ENCODE measurements at places on chromosomes 3 and 15.
A peak's percentile ranks its signal among the peaks of the same experiment; 100 is the strongest.

- no peak for DNase-seq
Observed at GRCh38 chr3:23659840-23660430, 145.8 kb upstream of the UBE2E1 start.

DNA sequence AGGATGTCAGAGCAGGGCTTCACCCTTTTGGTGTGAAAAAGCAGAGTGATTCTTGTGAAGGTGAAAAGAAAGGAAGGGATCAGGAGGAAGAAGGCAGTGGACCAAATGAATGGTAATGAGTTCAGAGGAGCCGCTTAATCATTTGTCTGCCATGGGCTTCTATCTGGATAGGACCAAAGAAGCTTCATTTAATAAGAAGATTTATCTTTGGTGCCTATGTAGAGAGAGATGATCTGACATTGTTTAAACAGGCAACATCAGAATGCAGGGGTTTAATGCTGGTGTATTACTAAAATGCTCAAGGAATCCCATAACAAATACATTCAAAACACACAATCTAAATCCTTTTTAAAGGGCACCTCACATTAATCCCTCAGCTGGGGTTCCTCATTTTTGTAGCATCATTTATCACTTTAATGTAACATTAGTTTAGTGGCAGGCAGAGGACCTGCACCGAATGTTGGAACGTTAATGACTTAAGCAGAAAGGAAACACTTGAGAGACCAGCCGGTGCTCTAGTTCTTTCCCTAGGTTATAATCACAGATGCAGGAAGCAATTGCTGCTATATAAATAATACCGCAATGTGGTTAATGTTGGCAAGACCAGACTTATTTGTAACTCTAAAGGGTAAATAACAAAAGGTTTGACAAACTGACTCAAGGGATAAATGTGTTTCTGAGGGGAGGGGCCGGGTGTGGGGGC is 27.9 kb upstream of the IL1RAP start:
- DNase-seq = no peak

GRCh38 chr15:79844221-79844620 is 52.6 kb downstream of the MTHFS start:
- no peak for DNase-seq

DNA sequence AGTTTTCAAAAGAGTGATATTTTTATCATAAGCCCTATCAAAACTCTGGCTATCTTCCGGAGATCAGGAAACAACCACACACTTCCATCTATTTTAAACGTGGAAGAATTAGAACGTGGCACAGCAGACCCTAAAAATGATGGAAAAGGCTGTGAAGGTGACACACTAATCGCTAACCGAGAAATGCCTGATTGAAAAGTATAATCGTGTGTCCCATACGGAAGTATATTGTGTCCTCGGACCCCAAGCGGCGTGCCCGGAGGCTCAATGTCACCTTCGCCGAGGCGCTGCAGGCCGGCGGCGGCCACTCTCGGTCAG is 642 bp downstream of the COX5A start:
- no peak for DNase-seq

GRCh38 chr3:29348316-29348715 is 67.4 kb downstream of the RBMS3 start:
- DNase-seq = no peak

GRCh38 chr3:110576960-110577359 is 494.7 kb upstream of the NECTIN3 start:
- DNase-seq = peak; percentile 94

DNA sequence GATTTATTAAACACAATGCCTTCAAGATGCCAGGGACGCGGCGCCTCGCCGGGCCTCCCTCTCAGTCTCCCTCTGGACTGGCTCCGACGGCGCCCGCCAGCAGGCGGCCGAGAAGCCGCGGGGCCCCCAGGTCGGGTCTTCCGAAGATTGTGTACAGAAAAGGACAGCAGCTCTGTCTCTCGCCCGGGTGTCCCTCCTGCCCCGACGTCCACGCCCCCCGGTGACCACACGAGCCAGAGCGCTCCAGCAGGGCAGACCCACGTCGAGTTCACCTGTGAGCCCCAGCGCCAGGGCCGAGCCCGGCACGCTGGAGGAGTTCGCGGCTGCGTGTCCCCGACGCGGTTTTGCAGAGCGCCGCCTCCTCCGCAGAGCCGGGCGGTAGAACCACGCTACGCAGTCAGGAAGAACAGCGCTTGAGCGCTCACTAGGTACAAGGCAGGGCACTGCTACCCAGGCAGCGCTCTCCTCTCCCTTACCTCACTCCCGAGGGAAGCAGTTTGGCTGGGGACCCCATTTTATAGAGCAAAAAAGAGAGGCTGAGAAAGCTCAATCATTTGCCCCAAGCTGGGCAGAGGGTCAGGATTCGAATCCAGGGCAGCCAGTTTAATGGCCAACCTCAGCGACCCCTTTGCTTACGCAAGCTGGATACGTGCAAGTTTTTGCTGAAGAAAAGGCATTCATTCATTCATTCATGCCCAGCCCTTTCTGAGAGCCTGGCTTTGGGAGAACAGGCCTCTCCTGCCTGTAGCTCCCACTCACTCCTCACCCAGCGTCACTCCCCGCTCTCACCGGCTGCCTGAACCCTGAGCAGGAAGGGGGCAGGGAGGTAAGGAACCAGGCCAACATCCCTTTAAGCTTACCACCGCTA is 3.0 kb upstream of the TLE3 start:
- no peak for DNase-seq

DNA sequence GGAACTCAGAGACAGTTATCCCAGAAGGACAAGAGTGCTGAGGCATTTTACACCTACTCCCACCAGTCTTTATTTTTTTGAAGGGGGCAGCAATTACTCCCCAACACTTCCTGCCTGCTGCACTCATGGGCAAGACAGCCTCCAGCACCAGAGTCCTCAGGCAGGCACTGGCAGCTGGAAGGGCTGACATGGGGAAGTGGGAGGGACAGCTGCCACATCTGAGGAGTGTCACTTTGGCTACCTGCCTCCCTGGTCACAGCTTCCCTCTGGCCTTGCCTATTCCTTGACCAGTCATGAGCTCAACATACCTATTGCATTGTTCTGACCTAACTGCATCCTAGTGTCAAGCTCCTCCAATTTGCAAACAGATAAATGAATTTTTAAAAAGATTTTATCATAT is 10.2 kb upstream of the LACTB start:
- DNase-seq = no peak

GRCh38 chr3:67296039-67296892 is 298.2 kb downstream of the KBTBD8 start:
- DNase-seq = no peak

DNA sequence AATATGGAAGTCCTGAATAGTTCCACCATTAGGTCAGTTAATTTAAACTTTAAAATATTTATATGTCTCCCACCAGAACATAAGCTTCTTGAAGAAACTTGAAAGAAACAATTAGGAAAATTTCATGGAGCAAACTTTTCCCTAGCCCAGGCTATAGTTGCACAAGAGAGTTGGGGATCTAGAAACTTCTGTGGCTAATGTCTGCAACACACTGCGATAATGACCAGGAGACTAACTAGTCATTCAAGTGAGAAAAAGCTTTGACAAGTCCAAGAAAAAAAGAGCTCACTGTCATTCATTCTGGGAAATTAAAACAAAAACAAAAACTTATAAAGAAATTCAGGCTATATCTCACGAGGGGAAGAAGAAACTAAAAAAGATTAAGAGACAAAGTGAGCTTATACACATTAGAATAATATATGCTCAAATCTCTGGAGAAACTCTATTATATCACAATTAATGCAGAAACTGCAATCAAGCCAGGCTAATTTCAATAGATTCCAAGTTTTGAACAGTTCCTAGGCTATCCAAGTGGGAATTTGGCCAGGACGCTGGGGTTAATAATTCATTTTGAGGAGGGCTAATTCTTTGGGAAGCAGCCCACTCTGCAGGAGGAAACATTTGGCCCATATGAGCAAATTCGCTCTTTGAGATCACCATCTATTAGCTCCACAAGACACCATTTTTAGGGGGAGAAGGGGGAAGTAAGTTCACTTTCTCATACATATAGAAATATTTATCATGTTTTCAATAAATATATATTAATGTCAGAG is 134.6 kb downstream of the MEIS2 start:
- no peak for DNase-seq

DNA sequence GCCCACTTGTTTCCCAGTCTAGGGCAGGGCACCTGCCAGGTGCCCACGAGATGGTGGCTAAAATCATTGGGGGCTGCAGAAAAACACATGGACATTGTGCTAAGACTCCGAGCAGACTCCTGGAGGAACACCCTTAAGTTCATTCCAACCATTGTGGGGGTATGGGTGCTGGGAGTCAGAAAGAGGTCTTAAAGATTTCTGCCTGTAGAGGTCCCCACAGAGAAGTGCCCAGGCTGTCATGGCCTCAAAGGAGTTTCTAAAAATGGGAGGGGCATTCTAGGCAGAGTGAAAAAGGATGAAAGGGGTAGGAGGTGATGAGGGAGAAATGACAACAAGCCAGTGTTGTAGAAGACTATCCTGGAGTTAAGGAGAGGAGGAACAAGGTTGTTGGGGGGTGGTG is 17.1 kb downstream of the RBP1 start:
- DNase-seq = no peak

- no peak for DNase-seq
Observed at GRCh38 chr3:130677343-130677742, 69.3 kb downstream of the PIK3R4 start.

- DNase-seq = no peak
Observed at GRCh38 chr15:48426044-48426443, 94.8 kb downstream of the DUT start.

DNA sequence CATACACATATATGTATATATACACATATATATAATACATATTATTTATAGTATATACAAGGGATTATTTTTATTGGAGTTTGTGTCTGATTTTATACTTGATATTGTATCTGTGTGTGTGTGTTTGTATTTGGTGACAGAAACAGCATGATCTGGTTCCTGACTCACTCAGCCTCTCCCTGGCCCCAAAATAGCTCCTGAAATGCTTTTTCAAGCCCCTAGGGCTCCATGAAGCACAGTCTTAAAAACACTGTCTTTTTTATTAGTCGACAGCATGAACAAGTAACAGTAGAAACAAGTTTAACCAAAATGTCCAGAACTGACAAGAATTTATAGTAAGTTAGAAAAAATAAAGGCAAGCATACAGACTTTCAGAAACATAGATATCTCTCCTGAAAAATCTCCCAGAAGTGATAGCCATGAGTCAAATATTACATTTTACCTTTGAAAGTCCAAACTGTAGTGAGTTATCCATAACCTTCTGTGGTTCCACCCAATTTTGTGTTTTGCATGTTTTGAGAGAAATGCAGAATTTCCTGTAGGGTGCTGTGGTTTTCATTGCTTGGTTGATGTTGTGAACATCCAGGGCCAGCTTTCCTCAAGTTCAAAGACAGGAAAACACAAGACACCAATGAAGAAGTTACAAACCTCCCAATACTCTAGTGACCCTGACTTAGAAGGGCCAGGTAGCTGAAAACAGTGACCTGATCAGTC is 98.5 kb upstream of the CCDC80 start:
- no peak for DNase-seq

DNA sequence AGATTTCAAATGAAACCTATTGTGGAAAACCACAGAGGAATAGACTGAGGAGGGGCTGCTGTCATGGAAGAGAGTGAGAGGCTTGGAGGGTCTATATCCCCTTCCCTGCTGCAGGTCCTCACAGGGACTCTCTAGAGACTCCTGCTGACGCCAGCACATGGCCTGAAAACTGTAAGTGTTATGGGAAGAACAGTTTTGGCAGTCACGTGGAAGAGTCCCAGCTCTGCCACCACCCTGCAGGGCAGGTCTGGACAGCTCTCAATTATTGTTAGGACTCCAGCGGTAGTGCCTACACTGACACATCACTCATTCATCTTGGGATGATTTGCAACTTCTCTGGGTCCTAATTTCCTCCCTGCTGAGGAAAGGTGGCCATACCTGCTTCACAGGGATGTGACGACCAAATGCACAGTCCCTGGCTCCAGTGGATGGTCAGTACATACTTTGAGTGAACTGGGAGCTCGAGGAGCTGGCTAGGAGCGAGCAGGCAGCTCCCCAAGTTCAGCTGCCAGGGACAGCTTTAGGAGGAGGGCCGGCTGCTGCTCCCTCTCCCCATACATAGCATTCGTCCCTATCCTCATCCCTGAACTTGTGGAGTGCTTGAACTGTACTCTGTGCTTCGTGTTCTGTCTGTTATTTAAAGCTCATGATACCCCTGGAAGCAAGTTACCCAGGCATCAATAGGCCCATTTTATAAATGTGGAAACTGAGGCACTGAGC is 49.2 kb downstream of the CTXND1 start:
- no peak for DNase-seq

- DNase-seq = no peak
Observed at GRCh38 chr3:13195374-13195773, 122.1 kb upstream of the IQSEC1 start.

- no peak for DNase-seq
Observed at GRCh38 chr3:15722877-15723623, 74.7 kb downstream of the ANKRD28 start.

DNA sequence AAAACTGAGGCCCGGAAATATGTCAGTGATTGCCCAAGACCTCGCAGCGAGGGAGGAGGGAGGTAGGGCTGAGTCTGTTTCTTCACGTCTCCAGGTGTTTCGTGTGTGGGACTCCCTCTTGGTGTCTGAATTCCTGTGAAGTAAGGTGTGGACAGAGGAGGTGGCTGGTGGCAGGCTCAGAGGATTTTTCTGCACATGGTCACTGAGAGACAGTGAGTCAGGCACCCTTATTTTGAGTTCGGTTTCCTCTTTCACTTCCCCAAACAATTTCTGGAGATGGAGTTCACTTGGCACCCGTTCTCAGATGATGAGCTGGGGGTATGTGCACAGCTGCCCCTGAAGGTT is 46.3 kb upstream of the VPS8 start:
- no peak for DNase-seq

DNA sequence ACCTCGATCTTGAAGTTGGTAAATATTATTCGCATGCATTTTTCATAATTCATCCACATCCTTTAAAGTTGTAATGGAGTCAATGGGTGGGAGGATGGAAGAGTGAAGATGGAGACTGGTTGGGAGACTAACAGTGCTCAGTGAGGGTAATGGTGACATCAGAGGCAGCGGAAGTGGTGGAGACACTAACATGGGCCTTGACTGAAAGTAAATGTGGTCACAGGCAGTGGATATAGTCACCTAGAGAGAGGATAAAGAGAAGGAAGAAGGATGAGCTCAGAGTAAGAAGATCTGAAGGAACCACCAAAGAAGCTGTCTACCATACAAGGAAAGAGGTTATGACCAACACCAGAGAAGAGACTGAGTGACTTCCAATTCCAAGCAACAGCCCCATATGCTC is 281.6 kb upstream of the STT3B start:
- DNase-seq = no peak

GRCh38 chr15:90261811-90262210 is 3.7 kb upstream of the NGRN start:
- no peak for DNase-seq

GRCh38 chr3:97656638-97657037 is 107.9 kb upstream of the ARL6 start:
- no peak for DNase-seq

DNA sequence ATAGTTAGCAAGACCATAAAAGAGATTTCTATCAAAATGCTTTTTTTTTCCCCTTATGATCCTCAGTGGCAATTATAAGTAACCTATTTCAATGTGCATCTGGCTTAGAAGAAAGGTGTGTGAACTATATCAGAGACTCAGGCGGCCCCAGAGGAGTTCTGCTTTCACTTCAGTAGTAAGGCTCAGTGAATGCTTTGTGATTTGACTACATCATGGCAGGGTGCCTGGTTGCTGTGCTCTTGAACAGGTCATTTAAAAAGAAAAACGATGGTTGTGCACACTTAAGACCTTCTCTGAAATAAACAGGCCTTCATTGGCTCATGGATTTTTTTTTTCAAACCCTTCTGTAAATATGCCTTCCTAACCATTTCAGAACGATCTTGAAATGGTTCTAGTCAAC is 400.4 kb upstream of the RARB start:
- DNase-seq = no peak

Data from AG09309 (cell line).